ENCODE measurements at places on chromosomes 4 and X. TPM values are rescaled to one million over a fixed set of nuclear protein-coding genes. Genes with fewer than 3 reads are reported as not detected.

SPANXC gene
- total RNA-seq: not detected

MAGEA1 gene
- 0.13 TPM for total RNA-seq

EPGN gene
- total RNA-seq: not detected

MAGEB2 gene
- not detected for total RNA-seq

MRFAP1L1 gene
- 34.7 TPM for total RNA-seq

NSG1 gene
- total RNA-seq: 9.4 TPM

All from A549 treated with Mapracorat at 1 μM for 4 hours (cell line).